Left forelimb (tissue), 1 donor: ENCODE measurements at places on chromosomes 12 and 14.
A peak's percentile ranks its signal among the peaks of the same experiment; 100 is the strongest.

DNA sequence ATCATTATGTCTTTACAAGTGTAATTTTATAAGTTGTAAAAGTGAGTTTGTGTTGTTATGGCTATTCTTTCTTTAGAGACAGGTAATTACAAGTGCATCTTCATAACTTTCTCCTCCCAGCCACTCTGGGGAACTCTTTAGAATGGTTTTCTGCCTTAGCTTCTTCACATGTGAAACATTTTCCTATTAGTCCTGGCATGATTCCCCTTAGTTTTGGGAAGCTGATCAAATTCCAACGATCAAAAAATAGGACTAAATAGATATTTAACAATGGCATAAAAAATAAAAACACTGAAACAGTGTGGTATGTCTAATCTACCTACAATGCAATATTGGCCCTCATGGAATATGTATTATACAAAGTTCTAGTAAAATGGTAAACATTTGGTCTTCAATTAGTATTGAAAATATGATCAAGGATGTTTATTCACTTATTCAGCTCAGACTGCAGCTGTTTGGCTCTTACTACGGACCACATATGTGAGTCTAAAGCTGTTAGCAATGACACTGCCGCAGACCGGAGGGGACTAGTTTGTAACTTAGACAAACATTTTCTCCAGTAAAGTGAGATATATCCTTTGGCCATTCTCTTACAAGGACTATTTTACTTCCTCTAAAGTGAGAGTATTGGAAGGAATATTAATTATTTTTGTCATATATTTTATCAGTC is 890.8 kb upstream of the USP15 start:
- no peak for DNase-seq

DNA sequence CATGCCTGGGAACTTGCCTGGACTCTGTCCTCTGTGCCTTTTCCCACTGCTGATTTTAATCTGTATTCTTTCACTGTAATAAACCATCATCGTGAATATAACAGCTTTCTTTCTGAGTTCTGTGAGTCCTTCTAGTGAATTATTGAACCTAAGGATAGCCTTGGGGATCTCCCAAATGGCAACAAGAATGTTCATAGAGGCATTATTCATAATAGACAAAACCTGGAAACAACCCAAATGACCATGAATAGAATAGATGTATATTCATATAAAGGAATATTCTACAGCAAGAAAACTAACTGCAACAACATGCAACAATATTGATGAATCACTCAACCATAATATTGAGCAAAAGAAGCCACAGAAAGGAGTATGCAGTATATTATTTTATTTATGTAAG is 44.7 kb upstream of the CEP83 start:
- DNase-seq = no peak

DNA sequence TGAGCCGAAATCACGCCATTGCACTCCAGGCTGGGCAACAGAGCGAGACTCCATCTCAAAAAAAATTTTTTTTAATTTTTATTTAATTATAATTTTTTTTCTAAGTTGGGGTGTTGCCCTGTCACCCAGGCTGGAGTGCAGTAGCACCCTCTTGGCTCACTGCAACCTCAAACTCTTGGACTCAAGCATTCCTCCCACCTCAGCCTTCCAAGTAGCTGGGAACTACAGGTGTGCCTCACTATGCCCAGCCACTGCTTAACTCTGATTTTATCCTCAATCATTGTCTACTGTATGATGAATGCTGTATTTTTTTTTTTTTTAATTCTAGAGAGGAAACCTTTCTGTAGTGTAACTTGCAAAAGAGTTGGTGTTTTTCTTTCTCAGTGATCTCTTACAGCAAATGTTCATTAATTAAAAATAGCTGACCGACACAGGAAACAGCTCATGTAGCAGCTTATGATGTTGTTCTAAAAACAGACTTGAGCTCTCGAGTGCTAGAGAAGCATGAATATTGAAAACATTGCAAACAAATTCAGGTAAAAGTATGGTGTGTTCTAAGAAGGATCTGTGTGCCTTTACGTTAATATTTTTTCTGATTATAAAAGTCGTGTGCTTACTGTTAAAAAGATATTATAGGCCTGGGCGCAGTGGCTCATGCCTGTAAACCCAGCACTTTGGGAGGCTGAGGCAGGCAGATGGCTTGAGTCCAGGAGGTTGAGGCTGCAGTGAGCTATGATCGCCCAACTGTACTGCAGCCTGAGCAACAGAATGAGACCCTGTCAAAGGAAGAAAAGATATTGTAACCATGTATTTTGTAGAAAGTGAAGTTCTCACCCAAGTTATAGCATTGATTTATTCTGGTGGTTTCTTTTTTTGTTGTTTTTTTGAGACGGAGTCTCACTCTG is 68.9 kb downstream of the FGD4 start:
- DNase-seq = no peak

GRCh38 chr14:96861568-96862310 is 64.6 kb downstream of the VRK1 start:
- DNase-seq = no peak

GRCh38 chr14:80956102-80956501 is 681 bp downstream of the TSHR start:
- DNase-seq = no peak

DNA sequence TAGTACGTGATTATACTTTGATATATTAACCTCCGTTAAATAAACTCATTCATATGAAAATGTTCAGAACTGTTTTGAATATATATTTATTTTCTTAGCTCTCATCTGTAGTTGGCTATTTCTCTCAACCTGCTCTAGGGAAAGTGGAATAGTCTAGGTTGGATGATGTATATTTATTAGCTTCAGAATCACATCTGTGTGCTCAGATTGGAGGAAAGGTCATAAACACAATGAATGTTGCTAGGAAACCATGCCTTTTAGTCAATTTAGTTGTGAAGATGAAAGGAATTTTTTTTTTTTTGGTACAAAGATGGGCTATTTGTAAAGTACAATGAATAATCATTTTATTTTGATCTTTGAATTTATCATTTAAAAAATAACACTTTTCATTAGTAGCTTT is 439.1 kb downstream of the FOXG1 start:
- no peak for DNase-seq

DNA sequence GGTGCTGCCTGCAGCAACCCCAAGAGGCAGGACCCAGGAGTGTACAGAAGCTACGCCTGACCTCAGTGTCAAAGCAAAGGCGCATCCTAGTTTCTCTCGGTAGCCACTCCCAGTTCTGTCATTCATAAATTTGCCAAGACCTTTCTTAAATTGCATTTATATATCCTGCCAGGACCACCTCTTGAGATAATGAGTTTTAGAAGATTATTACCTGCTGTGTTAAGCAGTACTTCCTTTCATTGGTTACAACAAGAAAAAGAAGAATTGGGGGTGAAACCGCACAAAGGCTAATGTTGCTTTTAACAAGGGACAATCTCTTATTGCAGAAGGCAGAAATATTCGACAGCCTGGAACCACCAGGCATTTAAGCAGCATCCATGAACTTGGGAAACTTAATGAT is 57.8 kb downstream of the CIT start:
- DNase-seq = no peak

- DNase-seq = no peak
Measured at GRCh38 chr12:57838594-57839302, 7.8 kb downstream of the CTDSP2 start.

GRCh38 chr14:106619606-106620005 is 1093.2 kb downstream of the TMEM121 start:
- no peak for DNase-seq

DNA sequence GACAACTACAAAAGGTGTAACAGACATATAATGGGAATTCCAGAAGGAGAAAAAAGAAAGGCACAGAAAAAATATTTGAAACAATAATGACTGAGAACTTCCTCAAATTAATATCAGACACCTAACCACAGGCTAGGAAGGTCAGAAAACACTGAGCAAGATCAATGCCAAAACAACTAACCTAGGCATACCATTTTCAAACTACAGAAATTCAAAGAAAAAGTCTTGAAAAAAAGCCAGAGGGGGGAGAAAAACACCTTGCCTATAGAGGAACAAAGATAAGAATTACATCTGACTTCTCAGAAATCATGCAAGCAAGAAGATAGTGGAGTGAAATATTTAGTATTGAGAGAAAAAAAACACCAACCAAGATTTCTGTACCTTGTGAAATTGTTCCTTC is 77.8 kb downstream of the RIN3 start:
- DNase-seq = no peak

DNA sequence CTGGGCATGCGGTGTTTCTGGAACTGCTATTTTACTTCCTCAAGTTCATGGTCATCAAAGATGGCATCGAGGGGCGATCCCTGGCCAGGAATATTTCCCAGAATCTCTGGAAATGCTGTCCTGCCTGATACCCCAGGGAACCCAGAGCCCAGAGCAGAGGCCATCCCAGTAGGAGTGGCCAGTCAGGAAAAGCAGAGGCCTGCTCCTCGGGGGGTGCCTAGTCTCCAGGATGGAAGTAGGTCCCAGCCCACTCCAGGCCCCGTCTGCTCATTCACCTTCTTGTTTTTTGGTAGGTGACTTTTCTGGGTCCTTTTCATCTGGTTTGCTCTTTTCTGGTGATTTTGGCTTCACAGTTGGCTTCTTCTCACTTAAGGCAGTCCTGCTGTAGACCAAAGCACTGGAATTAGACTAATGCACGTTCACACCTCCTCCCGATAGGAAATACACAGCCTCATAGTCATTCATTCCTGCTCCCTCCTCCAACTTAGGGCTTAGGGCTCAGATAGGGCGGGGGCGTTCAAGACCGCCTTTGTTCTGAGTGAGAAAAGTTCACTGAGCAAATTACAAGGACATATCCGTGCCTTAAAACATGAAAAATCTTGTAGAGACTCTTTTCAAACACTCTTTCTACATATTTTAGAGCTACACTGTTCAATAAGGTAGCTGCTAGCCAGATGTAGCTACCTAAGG is 51.1 kb downstream of the TRAFD1 start:
- DNase-seq = peak; percentile 25

GRCh38 chr14:74952697-74953484 is 2.5 kb downstream of the PGF start:
- DNase-seq = no peak

DNA sequence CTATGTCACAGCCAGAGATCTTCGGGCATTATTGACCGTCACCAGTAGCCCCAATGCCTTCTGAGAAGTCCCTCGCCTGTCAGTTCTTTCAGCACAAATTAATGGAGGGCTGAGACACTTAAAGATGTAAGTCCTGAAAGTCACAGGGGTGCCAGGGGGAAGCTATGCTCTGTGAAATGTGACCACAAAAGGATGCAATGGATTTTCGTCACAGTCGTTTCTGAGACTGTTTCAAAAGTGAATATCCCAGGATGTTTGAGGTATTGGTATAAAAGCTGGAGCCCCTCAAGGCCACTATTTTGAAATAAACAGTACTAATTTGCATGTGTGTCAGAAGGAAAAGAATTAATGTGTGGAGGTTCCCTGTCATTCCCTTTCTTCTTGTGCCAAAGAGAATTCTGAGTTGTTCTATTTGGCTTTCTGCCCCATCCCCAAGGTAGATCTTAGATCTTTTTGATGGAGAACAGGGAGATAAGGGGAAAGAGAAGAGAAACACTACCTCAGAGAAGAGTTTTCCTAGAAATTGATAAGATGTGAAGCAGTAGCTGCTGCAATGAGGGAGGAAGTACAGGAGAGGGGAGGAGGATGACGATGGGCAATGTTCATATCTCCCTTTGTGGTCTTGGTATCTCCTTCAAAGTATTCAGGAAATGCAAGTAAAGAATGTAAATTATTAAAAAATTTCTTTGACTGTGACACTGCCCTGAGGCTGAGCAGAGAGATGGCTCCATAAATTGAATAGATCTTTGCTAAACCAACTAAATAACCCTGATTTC is 101.8 kb upstream of the NAP1L1 start:
- DNase-seq = no peak

GRCh38 chr12:131101006-131101405 is 147.3 kb downstream of the ADGRD1 start:
- DNase-seq = no peak
